ENCODE measurements at places on chromosomes 11 and 22.
A peak's percentile ranks its signal among the peaks of the same experiment; 100 is the strongest.

DNA sequence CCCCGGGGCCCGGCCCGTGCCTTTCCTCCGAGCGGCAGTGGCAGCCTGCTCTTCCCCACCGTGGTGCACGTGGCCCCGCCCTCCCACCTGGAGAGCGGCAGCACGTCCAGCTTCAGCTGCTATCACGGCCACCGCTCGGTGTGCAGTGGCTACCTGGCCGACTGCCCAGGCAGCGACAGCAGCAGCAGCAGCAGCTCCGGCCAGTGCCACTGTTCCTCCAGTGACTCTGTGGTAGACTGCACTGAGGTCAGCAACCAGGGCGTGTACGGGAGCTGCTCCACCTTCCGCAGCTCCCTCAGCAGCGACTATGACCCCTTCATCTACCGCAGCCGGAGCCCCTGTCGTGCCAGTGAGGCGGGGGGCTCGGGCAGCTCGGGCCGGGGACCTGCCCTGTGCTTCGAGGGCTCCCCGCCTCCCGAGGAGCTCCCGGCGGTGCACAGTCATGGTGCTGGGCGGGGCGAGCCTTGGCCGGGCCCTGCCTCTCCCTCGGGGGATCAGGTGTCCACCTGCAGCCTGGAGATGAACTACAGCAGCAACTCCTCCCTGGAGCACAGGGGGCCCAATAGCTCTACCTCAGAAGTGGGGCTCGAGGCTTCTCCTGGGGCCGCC is 11.9 kb downstream of the C22orf31 start:
- no peak overlapping the region for H3K4me3 ChIP-seq
- no peaks in the 10 kb centered on the region for H3K27me3 ChIP-seq
- peaks cover 92% of the 10 kb centered on the region for H3K36me3 ChIP-seq
- no peak overlapping the region for H3K27ac ChIP-seq

GRCh38 chr11:8533332-8533731 is 60.7 kb downstream of the STK33 start:
- H3K4me3 ChIP-seq, result no peak overlapping the region
- H3K27ac ChIP-seq, result no peak overlapping the region
- H3K36me3 ChIP-seq, result no peaks in the 10 kb centered on the region
- H3K4me1 ChIP-seq, result no peaks in the 10 kb centered on the region
- H3K27me3 ChIP-seq, result no peaks in the 10 kb centered on the region
- no peak for DNase-seq

DNA sequence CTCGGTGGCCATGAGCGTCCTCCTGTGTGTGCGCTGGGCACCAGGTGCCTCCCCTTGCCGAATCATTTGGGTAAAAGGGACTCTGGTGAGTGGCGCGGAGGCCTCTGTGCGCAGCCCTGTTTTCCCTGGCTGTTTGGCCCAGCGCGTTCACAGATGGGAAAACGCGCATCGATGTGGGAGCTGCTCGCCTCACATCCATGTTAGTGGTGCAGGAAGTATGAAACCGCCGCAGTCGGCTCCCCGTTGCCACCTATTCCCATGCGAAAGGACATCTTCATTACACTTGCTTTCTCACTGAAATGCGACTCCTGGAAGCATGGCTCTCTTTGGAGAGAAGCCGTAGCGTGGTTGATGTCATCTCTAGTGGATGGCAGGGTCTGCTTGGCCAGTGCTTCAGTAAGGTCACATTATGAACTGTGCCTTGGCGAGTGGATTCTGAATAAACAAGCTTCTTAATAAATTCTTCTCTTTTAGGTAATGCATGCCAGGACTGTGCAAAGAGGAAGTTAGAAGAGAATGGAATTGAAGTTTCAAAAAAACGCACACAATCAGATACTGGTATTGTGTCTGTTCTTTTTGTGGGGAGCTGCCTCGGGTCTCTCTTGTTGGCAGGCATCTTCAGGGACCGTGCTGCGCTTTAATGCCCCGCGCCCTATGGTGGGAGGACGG is 26.3 kb downstream of the FAM118A start:
- H3K27me3 ChIP-seq, result no peaks in the 10 kb centered on the region
- no peak for DNase-seq
- H3K36me3 ChIP-seq, result peaks cover 17% of the 10 kb centered on the region
- peaks cover 19% of the 10 kb centered on the region for H3K4me1 ChIP-seq

DNA sequence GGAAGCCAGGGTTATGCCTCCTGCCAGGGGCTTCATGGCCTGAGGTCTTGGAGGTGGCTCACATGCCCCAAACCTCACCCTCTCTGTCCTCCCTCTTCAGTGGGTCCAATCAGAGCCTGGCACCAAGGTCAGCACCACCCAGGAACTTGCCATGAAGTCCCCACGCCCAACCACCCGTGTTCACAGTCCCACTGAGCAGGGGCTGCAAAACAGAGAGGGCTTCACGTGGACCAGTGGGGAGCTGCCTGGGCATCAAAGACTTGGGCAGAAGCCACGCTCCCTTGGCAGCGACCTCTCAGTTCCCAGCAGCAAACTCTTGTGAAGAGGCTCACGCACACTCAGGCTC is 425.8 kb upstream of the B3GAT1 start:
- no peak overlapping the region for H3K27ac ChIP-seq
- no peaks in the 10 kb centered on the region for H3K27me3 ChIP-seq
- no peak for DNase-seq
- H3K36me3 ChIP-seq, result no peaks in the 10 kb centered on the region

DNA sequence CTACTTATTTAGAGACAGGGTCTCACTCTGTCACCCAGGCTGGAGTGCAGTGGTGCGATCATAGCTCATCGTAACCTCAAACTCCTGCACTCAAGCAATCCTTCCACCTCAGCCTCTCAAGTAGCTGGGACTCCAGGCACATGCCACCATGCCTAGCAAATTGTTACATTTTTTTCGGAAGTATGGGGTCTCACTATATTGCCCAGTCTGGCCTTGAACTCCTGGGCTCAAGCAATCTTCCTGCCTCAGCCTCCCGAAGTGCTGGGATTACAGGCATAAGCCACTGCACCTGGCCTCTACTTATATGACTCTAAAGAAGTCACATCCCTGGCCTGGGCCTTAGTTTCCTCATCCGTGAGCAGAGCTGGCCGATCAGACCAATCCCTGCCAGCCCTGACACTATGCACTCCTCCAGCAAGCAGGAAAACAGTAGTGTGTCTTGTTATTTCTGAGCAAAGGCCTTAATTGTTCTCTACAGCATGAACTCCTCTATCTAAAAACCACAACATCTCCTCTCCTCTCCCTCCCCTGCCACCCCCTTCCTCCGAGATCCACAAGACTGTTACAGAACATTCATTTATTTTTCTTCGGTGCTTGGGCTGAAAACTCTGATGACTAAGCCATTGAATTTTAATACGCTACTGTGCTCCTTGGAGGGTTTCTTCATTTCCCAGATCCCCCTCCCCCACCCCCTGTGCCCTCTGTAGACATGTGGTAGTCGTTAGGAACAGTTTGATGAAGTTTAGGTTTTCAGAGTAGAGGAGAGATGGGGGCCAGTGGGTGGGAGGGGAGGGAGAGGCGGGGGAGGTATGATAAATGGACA is 91.5 kb downstream of the ABTB2 start:
- H3K27ac ChIP-seq, result no peak overlapping the region
- no peak overlapping the region for H3K4me3 ChIP-seq
- H3K4me1 ChIP-seq, result peaks cover 9% of the 10 kb centered on the region
- DNase-seq, result no peak

DNA sequence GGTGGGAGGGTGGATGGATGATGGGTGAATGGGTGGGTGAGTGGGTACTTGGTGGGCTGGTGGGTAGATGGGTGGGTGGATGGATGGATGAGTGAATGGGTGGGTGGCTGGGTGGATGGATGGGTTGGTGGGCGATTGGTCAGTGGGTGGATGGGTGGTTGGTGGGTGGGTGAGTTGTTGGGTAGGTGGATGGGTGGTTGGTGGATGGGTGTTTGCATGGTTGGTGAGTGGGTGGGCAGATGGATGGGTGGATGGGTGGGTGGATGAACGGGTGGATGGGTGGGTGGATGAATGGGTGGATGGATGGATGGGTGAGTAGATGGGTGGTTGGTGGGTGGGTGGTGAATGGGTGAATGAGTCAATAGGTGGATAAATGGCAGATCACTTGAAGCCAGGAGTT is 43.0 kb upstream of the LRRC32 start:
- no peak overlapping the region for H3K4me3 ChIP-seq
- H3K27ac ChIP-seq, result no peak overlapping the region

DNA sequence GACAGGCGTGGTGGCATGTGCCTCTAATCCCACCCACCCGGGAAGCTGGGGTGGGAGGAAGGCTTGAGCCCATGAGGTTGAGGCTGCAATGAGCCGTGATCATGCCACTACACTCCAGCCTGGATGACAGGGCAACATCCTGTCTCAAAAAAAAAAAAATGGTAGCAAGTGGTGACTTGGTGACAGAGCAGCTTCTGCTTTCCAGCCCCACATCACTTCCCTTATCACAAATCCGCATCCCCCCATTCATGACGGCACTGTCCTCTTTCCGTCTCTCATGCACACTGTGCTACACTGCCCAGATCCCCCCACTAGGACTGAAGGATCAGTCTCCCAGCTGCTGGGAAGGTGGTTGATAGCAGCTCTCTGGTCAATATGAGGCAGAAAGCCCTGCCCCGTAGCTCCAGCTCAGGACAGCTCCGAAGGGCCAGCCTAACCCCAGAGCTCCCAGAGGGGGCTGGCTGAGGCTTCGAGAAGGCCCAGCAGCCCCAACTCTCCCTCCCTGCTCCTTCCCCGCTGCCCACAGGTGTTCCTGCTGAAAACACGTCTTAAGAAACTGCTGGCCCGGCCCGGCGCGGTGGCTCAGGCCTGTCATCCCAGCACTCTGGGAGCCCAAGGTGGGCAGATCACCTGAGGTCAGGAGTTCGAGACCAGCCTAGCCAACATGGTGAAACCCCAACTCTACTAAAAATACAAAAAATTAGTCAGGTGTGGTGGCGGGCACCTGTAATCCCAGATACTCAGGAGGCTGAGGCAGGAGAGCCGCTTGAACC is 15.9 kb downstream of the PGA5 start:
- no peaks in the 10 kb centered on the region for H3K27me3 ChIP-seq
- no peak for DNase-seq
- H3K4me1 ChIP-seq, result no peaks in the 10 kb centered on the region
- peaks cover 24% of the 10 kb centered on the region for H3K36me3 ChIP-seq

- no peak overlapping the region for H3K27ac ChIP-seq
- H3K4me3 ChIP-seq, result no peak overlapping the region
- H3K36me3 ChIP-seq, result no peaks in the 10 kb centered on the region
These were observed 32.8 kb downstream of the MS4A2 start for GRCh38 chr11:60121264-60121663.

GRCh38 chr11:42171046-42171445 is 711.6 kb upstream of the LRRC4C start:
- no peak overlapping the region for H3K27ac ChIP-seq
- H3K4me1 ChIP-seq, result no peaks in the 10 kb centered on the region
- H3K4me3 ChIP-seq, result no peak overlapping the region
- DNase-seq, result no peak
- no peaks in the 10 kb centered on the region for H3K36me3 ChIP-seq

- no peaks in the 10 kb centered on the region for H3K27me3 ChIP-seq
- H3K36me3 ChIP-seq, result no peaks in the 10 kb centered on the region
- H3K4me3 ChIP-seq, result no peak overlapping the region
- no peak overlapping the region for H3K27ac ChIP-seq
- H3K4me1 ChIP-seq, result no peaks in the 10 kb centered on the region
- peak; percentile 55 for DNase-seq
These were observed 673.1 kb downstream of the KCNA4 start for GRCh38 chr11:29343465-29344333.

DNA sequence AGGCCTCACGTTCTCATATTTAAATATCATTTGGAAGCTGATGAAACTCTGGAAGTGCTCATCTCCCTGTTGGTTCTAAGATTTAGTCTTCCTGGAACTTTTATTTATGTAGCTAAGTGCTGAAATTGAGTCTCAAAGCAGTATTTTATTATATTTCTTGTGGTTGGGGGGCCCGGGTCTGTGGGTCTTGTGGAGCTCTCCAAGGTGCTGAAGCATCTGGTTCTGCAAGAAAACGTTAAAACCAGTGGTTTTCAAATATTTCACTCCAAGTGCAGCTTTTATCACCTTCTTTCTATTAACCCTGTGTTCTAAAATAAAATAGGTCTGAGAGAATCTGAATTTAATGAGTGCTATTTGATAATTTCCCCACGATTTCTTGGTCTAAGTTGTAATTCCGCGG is 1404.8 kb downstream of the TBC1D22A start:
- no peaks in the 10 kb centered on the region for H3K27me3 ChIP-seq
- no peak overlapping the region for H3K27ac ChIP-seq
- DNase-seq, result peak; percentile 36
- H3K36me3 ChIP-seq, result no peaks in the 10 kb centered on the region

GRCh38 chr11:75339685-75340409 is 11.6 kb downstream of the ARRB1 start:
- no peak for DNase-seq
- no peaks in the 10 kb centered on the region for H3K27me3 ChIP-seq
- H3K4me3 ChIP-seq, result no peak overlapping the region
- peak overlapping the region; percentile 50 for H3K27ac ChIP-seq
- H3K36me3 ChIP-seq, result no peaks in the 10 kb centered on the region

DNA sequence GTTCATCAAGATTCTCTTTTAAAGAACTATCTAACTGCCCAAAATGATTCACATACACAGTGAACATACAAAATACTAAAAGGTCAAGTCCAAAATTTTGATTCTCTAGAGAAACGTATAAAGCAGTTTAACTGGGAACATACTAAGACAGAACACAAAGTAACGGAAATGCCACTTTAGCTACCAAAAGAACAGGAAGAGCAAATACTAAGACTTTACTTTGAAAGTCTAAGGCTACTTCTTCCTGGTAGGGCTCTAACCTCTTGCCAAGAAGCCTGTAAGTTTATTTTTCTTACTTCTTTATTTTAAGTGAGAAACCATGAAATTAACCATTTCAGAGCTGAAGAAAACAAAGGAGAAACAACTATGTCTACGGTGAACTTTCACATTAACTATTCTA is 6.2 kb downstream of the PICALM start:
- no peak overlapping the region for H3K27ac ChIP-seq
- DNase-seq, result no peak
- H3K4me1 ChIP-seq, result no peaks in the 10 kb centered on the region
- no peaks in the 10 kb centered on the region for H3K36me3 ChIP-seq
- no peaks in the 10 kb centered on the region for H3K27me3 ChIP-seq

DNA sequence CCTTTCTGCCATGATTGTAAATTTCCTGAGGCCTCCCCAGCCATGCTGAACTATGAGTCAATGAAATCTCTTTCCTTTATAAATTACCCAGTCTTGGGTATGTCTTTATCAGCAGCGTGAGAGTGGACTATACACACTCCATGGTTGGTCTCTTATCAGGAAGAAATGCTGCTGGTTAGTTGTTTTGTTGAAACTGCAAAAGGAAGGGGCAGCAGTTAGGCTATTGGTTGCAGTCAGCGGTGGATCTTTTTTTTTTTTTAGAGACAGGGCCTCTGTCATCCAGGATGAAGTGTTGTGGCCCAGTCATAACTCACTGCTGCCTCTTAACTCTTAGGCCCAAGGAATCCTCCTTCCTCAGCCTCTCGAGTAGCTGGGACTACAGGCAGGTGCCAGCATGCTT is 51.7 kb downstream of the HSD17B12 start:
- H3K4me1 ChIP-seq, result peaks cover 10% of the 10 kb centered on the region
- H3K27ac ChIP-seq, result no peak overlapping the region
- peaks cover 9% of the 10 kb centered on the region for H3K36me3 ChIP-seq
- no peak overlapping the region for H3K4me3 ChIP-seq

- peaks cover 9% of the 10 kb centered on the region for H3K4me1 ChIP-seq
- H3K27ac ChIP-seq, result no peak overlapping the region
- no peak overlapping the region for H3K4me3 ChIP-seq
- DNase-seq, result no peak
- no peaks in the 10 kb centered on the region for H3K27me3 ChIP-seq
These were observed 10.5 kb upstream of the MCHR1 start for GRCh38 chr22:40668611-40669411.

- no peak overlapping the region for H3K4me3 ChIP-seq
- no peaks in the 10 kb centered on the region for H3K4me1 ChIP-seq
- H3K36me3 ChIP-seq, result no peaks in the 10 kb centered on the region
These were observed 8.2 kb upstream of the PLA2G3 start for GRCh38 chr22:31148488-31148887.

- H3K4me3 ChIP-seq, result no peak overlapping the region
- H3K36me3 ChIP-seq, result no peaks in the 10 kb centered on the region
- no peak for DNase-seq
- H3K27ac ChIP-seq, result no peak overlapping the region
- H3K4me1 ChIP-seq, result peaks cover 11% of the 10 kb centered on the region
These were observed 197.0 kb upstream of the SORL1-AS1 start for GRCh38 chr11:121649798-121650197.

All from neuronal stem cell (in vitro differentiated cells).